Left ventricle myocardium superior (tissue), 1 donor: ENCODE measurements at places on chromosomes 12 and 14. TPM values are rescaled to one million over a fixed set of nuclear protein-coding genes. Genes with fewer than 3 reads are reported as not detected.

Gene TSPAN8
- not detected for total RNA-seq

Gene DCN
- total RNA-seq, result 741 TPM

Gene RILPL2
- 2.1 TPM for total RNA-seq

Gene CLEC2A
- not detected for total RNA-seq

Gene ALDH1L2
- 2.5 TPM for total RNA-seq

Gene A2ML1
- total RNA-seq, result not detected

Gene RASSF3
- 143 TPM for total RNA-seq
